ENCODE measurements at places on chromosomes 2 and 18.

GRCh38 chr2:64249426-64249825 lies 105.2 kb upstream of the PELI1 start:
- DNase-seq = no peak

GRCh38 chr2:147275943-147276342 lies 568.9 kb upstream of the ACVR2A start:
- peak; percentile 24 for DNase-seq

- DNase-seq = no peak
These were observed 51.4 kb upstream of the MAP4K3 start for GRCh38 chr2:39488450-39488849.

GRCh38 chr2:205235434-205235833 lies 446.9 kb upstream of the NRP2 start:
- DNase-seq = no peak

- no peak for DNase-seq
These were observed 80.7 kb upstream of the LDLRAD4 start for GRCh38 chr18:13137670-13138419.

DNA sequence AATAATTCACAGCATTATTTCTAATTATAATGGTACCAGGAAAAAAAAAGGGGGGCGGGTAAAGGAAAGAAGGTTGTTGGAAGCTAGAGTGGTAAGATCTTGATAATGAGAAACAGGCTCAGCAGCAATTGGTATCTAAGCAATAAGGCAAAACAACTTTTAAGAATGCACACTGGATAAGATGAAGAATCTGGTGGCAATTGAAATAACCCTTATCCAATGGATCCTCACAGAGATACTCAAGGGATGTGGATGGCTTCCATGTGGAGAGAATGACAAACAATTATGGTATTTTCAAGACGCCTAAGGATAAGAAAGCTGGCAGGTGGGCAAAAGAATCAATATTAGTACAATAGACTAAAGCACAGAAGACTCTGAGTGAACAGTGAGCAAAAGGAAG lies 153.6 kb downstream of the UPP2 start:
- no peak for DNase-seq

GRCh38 chr2:151634736-151635467 lies 99.4 kb downstream of the NEB start:
- DNase-seq = no peak

GRCh38 chr2:80515964-80516363 lies 211.4 kb upstream of the LRRTM1 start:
- DNase-seq = no peak
